ENCODE measurements at places on chromosomes 2 and 18.

DNA sequence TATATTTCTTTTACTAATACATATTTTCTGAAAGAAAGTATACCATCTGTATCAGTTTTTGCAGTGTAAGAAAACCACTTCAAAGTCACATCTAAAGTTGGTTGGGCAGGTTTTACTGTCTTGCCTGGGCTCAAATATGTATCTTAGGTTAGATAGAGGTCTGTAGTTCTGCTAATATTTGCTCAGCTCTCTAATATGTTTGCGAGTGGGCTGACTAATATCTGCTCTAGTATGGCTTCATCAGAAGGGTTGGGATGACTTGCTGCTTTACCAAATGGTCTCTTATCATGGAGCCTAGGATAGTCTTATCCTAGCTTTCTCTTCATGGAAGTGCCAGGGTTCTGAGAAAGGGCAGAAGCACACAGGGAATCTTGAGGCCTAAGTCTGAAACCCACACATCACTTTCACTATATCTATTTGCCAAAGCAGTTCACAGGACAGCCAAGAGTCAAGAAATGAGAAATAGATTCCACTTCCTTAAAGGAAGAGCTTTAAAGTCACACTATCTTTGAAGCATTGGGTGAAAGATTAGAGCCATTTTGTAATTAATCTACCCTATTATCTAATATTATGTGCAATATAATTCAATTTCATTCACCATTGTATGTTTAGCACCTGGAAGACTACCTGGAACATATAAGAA lies 610.0 kb downstream of the KCNJ3 start:
- DNase-seq, result no peak

DNA sequence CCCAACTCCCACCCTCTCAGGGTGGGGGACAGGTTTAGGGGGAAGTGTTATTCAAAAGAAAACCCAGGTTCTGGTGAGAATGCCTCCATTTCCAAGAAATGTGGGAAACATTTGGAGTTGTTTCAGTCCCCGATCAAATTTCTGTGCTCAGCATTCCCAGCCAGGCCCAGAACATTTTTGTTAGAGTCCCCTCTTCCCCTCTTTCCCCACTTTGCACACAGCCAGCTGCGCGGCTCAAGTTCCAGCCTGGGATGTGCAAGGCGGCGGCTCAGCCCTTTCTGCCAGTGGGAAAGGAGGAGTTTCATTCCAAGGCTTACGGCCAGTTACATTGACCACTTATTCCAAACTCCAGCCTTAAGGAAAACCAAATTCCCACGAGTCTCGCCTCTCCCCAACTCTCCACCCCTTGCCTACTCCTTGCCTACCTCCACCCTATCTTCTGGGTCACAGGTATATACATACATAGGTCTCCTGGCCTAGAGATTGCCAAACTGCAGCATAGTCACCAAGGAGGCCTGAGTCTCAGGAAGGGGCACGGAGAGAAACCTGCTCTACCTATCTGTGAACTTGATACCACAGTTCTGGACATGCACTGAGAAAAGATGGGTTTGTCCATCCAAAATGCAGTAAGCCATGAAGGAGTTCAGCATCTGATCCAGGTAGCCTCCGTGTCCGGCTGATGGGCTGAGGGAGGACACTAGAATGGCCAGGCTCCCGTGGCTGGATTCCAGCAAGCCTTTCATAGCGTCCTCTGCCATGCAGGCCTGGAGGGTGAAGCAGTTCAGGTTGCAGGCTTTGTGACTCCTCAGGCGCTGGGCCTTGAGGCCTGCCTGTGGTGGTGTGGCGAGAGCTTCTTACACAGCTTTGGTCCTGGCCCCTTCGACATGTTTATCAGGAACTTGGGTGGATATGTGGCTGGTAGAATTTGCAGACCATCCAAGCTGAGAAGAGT lies 154.5 kb downstream of the ZFP36L2 start:
- DNase-seq, result no peak

GRCh38 chr2:178057179-178057680 lies 15.3 kb downstream of the PDE11A start:
- DNase-seq, result no peak

- no peak for DNase-seq
Measured at GRCh38 chr2:134079373-134079772, 174.5 kb upstream of the MGAT5 start.

GRCh38 chr2:70046534-70046933 lies 40.7 kb upstream of the PCBP1 start:
- DNase-seq, result no peak

DNA sequence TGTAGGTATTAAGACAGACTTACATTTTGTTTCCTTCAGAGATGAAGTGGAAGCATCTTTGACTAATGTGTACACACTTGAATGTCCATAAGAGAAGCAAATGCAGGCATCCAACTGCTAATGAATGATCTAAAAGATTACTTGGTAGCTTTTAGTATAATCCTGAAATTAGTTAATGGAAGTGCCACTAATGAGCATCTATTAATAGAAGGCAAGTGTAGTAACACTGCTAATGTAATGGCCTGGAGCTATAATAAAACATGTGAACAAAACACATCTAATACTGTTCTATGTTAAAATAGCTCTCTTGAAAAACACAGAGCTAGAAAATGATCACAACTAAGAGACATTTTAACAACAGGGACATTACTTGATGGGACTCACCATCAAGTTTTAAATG lies 225.3 kb downstream of the SLC8A1 start:
- DNase-seq, result no peak

- no peak for DNase-seq
Measured at GRCh38 chr2:212424082-212424481, 114.5 kb downstream of the ERBB4 start.
